ENCODE measurements at places on chromosomes 12 and 14. TPM values are rescaled to one million over a fixed set of nuclear protein-coding genes. Genes with fewer than 3 reads are reported as not detected.

LAG3 gene
- total RNA-seq = 0.37 TPM

C2CD5 gene
- 25.4 TPM for total RNA-seq

WNT5B gene
- 2.4 TPM for total RNA-seq

ZNF891 gene
- total RNA-seq = 1.0 TPM

IFNG-AS1 gene
- total RNA-seq = not detected

ASIC1 gene
- total RNA-seq = 0.99 TPM

STAB2 gene
- 0.25 TPM for total RNA-seq

AJUBA gene
- 12.4 TPM for total RNA-seq

CLSTN3 gene
- total RNA-seq = 6.4 TPM

GPRC5D gene
- not detected for total RNA-seq

KRT71 gene
- not detected for total RNA-seq

LGR5 gene
- total RNA-seq = not detected

C12orf76 gene
- 5.7 TPM for total RNA-seq

GLS2 gene
- 0.57 TPM for total RNA-seq

DNAJC22 gene
- 0.10 TPM for total RNA-seq

SLC38A4 gene
- total RNA-seq = 2.1 TPM

SLC22A17 gene
- 10.7 TPM for total RNA-seq

KRT2 gene
- total RNA-seq = not detected

INSM2 gene
- total RNA-seq = not detected

CLEC4A gene
- not detected for total RNA-seq

RFX4 gene
- total RNA-seq = not detected

POP5 gene
- 34.0 TPM for total RNA-seq

WDR20 gene
- total RNA-seq = 20.5 TPM

TBK1 gene
- total RNA-seq = 11.7 TPM

GPR84 gene
- total RNA-seq = not detected

SLC4A8 gene
- total RNA-seq = 0.32 TPM

TOMM20L gene
- not detected for total RNA-seq

KLRF1 gene
- total RNA-seq = 0.55 TPM

RNU7-1 gene
- not detected for total RNA-seq

TAS2R50 gene
- 0.25 TPM for total RNA-seq

CCDC196 gene
- not detected for total RNA-seq

SERPINA5 gene
- total RNA-seq = 4.0 TPM

NELL2 gene
- total RNA-seq = 0.50 TPM

CIDEB gene
- total RNA-seq = 3.9 TPM

MRPL52 gene
- 113 TPM for total RNA-seq

PALS1 gene
- 16.2 TPM for total RNA-seq

Data from left ventricle myocardium superior (tissue), 1 donor.